ENCODE measurements at places on chromosomes 16 and 17.
A peak's percentile ranks its signal among the peaks of the same experiment; 100 is the strongest.

GRCh38 chr17:64679710-64680216, 17.7 kb upstream of the SMURF2 start:
- DNase-seq: peak; percentile 58

DNA sequence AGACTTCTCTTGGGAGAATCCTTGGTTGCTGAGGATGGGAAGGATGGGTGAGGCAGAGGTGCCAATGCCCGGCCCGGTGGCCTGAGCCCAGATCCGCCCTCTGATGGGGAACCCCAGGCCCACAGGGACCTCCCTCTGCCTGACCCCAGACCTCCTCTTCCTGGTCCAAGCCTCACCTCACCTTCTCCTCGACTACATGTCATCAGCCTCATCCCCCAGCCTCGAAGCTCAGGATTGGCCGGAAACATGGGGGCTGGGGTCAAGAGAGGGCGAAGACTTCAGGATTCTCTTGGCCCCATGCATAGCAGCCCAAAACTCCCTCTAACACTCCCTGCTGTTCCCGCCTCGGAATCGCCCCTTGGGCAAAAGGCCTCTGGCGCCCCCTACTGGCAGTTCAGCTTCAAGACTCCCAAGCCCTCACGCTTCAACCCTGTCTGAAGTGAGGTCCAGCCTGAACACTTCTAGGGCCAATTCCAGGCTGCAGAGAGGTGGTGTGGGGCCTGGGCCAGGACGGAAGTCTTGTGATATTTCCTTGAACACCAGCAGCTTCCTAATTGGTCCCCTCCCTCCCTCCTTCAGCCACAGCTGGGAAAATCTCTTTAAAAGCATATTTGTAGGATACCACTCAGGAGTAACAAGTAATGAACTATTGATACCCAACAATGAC, 47.2 kb downstream of the ARHGAP27 start:
- peak; percentile 84 for DNase-seq

DNA sequence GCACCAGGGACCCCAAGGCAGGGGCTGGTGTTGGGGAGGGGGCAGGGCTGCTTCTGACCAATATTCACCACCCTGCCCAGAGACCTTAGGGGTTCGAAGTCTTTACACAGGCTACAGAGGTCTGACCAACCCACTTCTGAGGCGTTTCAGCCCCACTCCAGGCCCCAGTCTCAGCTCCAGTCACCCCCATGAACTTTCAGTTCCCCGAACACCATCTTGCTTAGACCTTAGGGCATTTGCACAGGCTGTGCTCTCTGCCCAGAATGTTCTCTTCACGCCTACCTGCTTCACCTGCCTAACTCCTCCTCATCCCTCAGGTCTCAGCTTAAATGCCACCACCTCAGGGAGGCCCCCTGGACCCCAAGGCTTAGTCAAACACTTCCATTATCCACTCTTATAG, 25.8 kb upstream of the CPNE2 start:
- no peak for DNase-seq

DNA sequence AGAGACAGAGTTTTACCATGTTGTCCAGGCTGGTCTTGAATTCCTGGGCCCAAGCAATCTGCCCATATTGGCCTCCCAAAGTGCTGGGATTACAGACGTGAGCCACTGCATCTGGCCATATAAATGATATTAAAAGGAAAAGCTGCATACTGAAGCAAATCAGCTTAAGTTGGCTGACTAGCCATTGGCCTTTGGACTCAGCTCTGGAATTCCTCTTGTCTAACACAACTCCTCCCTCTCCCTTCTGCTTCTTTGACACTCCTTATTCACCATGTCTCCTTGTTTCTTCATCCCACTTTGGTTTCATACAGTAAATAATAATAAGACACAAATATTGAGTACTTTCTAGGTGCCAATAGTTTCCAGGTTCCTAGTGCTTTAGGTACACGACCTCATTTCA, 7.5 kb downstream of the KRT12 start:
- no peak for DNase-seq

GRCh38 chr17:7961421-7961820, 29.4 kb downstream of the CNTROB start:
- DNase-seq: no peak

DNA sequence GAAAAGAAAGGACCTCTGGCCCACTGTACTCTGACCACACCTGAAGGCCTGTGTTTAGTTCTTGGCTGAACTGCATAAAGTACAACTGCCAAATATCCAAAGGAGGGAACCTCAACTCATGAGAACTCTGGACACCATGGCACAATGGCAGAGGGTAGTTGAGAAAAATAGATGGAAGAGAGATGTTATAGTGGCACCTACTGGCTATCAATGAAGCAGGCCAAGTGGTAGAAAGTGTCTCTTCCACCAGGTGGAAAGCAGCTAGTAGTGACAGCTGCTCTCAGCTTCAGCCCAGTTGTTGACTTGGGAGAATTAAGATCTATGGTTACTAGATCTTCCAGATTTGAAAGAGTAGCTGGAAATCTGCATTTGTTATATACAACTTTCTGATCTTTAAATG, 3.2 kb downstream of the MED31 start:
- DNase-seq: no peak

GRCh38 chr16:68369697-68370580, 59.1 kb downstream of the PRMT7 start:
- no peak for DNase-seq

DNA sequence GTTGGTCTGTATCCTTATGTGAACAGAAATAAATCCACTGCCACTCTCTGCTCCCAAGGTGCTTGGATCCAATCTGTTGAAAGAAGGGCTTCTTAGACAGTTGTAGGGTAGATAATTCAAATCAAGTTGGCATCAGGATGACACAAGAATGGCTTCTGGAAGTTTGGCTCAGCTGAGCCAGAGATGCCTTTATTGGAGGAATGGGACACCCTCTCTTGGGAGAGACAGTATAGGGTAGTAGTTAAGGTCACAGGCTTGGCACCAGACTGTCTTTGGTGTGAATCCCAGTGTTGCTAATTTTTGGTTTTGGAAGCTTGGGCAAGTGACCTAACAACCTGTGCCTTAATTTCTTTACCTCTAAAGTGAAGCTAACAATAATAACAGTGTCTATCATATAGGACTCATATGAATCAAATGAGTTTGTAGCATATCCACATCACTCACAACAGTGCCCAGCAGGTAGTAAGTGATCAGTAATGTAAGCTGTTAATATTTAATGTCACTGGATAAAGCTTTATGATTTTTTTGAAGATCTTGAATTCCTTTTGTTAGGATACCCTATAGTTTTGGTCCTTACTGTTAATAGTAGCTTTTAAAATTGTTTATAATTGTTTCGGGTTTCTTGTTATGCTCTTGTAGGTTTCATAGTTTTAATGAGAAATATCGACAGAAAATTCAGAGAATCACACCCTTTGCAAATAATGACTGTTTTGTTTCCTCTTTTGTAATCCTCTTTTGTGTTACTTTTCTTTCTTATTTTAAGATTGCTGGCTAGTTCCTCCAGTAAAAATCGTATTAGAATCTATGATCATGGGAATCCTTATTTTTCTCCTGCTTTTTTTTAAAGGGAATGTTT, 19.1 kb downstream of the ZNRF1 start:
- peak; percentile 11 for DNase-seq

DNA sequence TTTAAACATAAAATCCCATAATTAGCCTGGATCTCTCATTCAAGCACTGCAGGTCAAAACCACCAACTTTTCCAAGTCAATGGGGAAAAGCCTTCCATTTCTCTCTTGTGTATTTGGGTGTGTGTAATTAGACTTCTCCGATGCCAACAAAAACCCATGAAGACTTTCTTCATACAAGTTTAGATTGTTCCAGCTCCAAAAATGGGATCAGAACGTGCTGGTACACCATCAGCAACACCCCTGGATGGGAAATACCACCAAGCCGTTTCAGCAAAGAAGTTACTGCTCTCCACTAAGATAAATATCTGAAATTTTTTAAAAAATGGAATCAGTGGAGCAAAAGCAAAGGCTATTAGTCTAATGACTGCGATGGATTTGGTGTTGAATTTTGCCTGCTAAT, 837.3 kb upstream of the SOX9 start:
- DNase-seq: no peak

DNA sequence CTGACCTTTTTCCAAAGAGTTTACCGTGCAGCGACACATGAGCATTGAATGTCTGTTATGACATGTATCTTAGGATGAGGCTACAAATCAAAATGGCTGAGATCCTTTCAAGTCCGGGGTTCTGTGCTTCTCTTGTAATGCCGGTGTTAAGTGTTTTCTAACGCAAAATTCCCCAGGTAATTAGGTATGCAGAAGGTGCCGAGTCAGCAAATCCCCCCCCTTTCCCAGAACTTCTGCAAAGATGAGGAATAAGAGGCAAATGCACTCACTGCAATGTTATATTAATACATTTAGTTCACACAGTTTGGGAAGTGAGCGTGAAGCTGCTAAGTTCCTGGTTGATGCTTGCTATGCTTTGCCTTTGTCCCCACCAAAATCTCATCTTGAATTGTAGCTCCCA, 36.3 kb upstream of the MLYCD start:
- DNase-seq: no peak
